Activated naive CD4-positive, alpha-beta T cell treated with Interleukin-2 at 50 U/mL for 16 hours (primary cell): ENCODE measurements at places on chromosomes 7 and 10.

DNA sequence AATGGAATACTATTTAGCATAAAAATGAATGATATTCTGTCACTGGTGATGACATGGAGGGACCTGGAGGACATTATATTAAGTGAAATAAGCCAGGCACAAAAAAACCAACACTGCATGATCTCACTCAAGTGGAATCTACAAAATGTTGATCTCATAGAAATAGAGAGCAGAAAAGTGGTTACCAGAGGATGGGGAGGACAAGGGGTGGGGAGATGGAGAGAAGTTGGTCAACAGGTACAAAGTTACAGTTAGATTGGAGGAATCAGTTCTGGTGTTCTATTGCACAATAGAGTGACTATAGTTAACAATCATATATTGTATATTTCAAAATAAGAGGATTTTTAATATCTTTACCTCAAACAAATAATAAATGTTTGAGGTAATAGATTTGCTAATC is 24.7 kb upstream of the SLC18A3 start:
- no peak for DNase-seq

- no peak for DNase-seq
Measured at GRCh38 chr10:30822693-30823465, 193.3 kb upstream of the LYZL2 start.

DNA sequence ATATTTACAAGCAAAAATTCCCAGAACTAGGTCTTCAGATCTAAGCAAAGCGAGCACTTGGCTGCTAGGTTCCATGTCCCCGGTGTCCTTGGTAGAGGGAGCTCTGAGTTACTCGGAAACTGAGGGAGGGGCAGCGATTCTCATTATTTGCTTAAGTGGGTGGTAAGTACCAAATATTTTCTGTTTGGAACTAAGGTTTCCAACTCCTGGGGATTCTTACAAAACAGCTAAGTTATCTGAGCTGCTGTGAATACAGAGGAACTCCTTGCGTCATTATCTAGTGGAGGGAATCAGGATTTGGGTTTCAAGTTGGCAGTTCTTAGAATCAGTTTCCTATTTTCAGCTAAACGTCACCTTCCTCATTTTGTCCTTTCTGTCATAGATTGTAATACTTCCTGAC is 76.8 kb upstream of the IKZF1 start:
- DNase-seq = no peak

DNA sequence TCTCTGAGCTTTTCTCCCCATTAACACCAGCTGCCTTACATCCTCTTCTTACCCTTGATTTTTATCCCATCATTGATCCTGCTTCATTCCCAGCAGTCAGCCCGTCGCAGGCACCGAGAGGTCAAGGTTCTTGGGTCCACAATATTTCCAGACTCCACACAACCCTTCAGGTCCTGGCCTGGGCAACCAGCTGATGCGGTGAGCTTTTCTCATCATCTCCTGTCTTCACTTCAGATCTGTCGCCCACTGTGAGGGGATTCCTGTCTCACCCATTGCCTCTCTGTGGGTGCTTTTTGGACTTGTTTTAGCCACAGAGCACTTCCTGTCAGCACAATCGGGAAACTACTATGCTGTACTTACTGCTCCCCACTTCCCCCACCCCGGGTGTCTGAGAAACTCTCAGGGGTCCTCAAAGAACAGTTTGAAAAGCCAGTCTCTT is 8.4 kb upstream of the PVRIG start:
- peak; percentile 25 for DNase-seq

- DNase-seq = no peak
Measured at GRCh38 chr7:39621784-39622411, 1.5 kb upstream of the RALA start.

DNA sequence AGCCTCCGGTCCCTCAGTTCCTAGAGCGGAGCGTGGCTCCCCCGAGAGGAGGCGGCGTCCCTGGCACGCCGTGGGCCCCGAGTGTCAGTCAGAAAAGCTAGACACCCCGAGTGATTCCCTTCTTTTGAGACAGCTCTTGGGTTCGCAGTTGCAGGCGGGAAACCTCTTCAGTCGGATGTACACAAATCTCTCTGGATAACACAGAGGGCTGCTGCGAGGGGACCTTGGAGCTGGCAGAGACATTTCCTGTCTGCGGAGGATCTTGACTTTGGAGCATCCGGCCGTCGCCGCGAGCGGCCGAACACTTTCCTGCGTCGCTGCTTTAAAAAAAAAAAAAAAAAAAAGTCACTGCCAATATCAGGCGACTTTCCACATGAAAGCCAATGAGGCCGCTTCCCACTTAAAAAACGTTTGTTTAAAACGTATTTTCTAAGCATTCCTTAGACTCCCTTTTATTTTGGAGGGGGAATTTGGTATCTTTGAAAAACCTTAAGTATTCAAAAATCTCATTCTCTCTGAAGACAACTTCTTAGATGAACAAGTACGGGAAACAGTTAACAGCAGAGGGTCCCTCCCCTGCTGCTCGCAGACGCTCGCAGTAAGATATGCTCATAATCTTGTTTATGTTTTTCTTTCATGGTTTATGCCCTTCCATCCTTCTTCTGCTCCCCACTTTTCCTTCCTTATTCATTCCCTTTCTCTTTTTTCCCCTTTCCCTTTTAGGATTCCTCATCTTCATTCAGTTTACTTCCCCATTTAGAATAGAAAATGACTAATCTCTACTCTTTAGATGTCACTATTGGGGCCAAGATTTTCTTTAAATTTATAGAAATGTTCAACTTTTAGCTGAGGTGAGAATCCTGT is 10.0 kb downstream of the HHEX start:
- peak; percentile 18 for DNase-seq

DNA sequence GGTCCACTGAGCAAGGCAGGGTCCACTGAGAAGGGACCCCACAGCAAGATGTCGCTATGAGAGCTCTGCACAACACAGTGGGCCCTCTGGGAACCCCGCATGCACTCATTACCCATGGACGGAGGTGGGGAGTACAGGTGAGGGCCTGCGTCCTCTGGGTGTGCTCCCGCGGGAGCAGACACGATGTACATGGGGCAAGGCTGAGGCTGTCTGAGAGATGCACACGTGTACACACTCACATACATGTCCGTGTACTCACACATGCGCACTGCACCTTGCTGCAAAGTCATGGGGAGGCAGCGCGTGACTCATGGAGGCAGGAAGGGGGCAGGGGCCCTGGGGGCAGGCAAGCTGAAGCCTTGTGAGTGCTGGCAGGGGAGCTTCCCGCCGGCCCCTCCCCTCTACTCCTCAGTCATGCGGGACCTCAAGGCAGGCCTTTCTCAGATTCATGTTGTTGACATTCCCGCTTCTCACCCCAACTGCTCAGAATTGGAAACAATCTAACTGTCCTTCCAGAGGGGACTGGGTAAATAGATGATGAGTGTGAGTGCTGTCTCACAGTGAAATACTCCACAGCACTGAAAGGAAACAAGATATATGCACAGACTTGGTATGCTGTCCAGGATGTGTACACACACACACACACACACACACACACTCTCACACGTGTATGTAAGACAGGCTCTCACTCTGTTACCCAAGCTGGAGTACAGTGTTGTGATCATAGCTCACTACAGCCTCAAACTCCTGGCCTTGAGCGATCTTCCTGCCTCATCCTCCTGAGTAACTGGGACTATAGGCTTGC is 40.0 kb downstream of the GOLGA7B start:
- peak; percentile 9 for DNase-seq

DNA sequence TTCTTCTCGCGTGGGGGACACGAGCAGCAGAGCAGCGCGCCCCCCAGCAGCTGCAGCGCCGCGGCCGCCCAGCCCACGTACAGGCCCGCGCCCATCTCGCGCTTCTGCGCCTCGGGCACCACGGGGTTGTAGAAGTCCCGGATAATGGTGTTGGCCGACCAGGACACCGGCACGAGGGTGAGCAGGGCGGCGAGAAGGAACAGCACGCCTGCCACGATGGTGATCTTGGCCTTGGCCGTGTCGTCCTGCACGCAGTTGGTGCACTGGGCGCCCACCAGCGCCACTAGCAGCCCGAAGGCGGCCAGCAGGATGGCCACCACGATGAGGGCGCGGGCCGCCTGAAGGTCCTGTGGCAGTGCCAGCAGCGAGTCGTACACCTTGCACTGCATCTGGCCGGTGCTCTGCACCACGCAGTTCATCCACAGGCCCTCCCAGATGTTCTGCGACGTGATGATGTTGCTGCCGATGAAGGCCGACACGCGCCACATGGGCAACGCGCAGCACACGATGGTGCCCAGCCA is 529 bp downstream of the CLDN3 start:
- no peak for DNase-seq

GRCh38 chr7:36658335-36659171 is 65.7 kb downstream of the AOAH start:
- DNase-seq = no peak

GRCh38 chr7:31305260-31305659 is 35.3 kb downstream of the NEUROD6 start:
- DNase-seq = no peak

DNA sequence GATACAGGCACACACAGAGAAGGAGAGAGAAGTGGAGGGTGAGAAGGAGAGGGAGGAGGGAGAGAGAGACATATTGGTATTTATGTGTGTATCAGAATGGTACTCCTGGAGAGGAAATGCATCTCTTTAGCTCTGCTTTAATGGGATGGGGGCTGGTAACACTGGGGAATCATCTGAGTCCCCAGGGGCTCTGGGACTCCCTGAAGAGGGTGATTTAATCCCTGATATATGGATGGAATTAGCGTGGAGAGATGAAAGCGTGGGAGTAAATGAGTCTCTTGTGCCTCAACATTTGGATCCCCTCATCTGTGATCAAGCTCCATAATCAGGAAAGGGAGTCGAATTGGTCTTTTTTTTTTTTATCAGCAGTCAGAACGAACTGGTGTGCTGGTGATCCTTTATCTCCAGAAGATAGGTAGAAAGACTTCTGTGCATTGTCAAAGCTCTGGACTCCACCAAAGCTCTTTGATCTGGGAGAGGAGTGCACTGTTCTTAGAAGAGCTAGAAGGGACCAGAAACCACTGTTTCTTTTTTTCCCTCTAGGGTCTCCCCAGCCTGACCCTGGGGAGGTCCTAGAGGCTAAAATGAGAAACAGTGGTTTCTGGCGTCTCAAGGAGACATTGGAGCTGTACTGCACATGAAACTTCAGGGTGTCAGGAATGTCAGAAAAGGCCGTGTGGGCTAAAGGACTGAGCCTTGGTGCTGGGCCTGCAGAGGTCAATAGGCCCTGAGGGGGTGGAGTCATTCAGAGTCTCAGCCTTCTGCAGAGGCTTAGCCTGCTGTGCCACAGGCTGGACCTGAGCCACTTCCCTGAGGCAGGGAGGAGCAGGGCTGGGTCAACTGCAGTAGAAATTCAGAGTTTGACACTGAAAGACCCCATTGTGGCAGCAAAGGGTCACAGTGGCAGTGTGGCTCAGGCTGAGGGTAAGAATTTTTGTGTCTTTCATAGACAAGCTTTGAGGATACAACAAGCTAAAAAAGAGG is 234.4 kb upstream of the SLC26A5 start:
- no peak for DNase-seq

- DNase-seq = no peak
Measured at GRCh38 chr10:9254353-9254752, 1199.9 kb downstream of the GATA3 start.

GRCh38 chr10:11516431-11516746 is 95.1 kb downstream of the USP6NL start:
- no peak for DNase-seq

DNA sequence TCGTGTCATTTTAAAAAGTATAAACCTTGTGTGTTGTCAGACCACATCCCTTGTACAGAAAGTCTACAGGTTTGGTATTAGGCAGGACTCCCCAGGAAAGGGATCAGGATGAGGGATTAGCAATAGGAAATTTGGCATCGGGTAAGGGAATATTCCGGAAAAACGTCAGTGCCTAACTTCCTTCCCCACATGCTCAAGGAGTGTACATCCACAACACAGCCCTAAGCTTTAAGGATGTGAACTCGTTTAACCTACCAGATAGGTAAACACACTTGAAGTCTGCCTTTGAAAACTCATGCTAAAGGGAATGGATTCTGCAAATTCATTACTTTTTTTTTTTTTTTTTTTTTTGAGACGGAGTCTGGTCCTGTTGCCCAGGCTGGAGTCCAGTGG is 194.9 kb downstream of the SKIDA1 start:
- no peak for DNase-seq

GRCh38 chr7:156751319-156751718 is 110.7 kb downstream of the RNF32 start:
- peak; percentile 50 for DNase-seq

- no peak for DNase-seq
Measured at GRCh38 chr10:123986736-123987135, 95.1 kb upstream of the CPXM2 start.

- no peak for DNase-seq
Measured at GRCh38 chr7:100247152-100247757, 27.5 kb downstream of the PVRIG start.

DNA sequence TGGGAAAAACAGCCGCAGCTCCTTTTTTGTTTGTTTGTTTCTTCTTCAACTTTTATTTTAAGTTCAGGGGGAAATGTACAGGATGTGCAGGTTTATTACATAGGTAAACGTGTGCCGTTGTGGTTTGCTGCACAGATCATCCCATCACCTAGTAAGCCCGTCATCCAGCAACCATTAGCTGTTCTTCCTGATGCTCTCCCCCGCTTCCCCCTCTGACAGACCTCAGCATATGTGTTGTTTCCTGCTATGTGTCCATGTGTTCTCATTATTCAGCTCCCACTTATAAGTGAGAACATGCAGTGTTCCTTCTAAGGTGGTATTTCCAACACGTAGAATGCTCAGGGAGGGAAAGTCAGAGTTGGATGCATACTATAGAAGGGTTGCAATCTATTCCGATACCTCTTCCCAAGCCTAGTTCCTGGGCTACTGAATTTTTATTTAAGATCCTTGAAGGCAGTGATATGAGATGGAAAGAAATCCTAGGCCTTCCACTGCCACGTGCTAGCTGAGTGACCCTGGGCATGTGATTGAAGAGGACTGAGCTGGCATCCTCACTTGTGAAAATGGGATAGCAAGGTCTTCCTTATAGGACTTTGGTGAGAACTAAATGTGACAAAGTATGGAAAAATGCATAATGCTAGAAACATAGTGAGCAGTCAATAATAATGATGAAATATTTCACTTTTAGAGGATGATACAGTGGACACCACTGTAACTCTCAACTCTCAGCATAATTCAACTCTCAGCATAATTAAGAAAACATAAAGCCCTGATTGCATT is 278.5 kb downstream of the REEP3 start:
- no peak for DNase-seq

DNA sequence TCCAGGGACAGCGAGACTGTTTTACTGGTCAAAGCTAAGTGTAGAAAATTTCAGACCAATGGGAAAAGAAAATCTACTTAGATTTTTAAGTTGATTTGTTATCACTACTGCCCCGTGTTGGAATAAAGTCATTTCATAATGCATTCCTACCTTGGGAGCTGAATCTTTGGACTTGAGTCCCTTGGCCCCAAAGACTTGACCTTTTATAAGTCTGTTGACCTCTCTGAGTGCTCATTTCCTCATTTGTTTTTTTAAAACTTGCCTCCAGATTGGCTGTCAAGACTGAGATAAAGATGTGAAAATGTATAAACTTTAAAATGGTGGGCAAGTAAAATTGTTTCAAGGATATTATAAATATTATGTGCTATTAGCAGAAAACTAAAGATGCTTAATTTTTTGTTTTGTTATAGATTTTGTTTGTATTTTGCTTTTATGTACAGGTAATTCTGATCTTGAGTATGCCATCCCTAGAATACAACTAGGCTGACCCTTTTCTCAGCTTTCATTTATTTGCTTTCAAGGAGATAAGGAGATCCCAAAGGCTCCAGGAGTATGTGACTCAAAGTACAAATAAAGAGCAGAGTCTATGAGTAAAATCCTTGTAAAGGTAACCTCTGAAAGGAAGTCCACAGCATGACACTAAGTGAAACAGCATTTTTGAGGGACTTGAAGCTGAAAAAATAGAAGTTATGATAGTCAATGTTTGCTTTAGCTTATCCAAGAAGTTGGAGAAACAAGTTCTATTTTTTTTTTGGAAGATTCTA is 54.6 kb downstream of the TMEM26 start:
- no peak for DNase-seq
